ENCODE measurements at places on chromosomes 12 and 14.

- no peak for DNase-seq
Observed at GRCh38 chr14:31881531-31882310, 195.4 kb upstream of the ARHGAP5 start.

DNA sequence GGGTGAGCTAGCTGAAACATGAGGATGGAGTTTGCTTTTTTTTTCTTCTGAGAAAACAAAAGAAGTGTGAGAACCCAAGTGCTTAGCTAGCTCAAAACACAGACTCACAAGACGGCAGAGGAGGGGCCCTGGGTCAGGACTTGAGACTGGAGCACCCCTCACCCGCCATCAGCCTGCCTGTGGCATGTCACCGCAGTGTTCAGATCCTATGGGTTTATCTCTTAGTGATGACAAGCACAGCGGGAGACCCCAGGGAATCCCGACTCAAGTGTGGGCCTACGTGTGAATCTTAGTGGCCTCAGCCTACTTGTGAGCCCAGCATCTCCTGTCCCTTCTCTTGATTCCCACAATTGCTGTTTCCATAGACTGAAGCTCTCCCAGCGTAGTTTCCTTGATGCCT is 22.9 kb downstream of the DYRK4 start:
- no peak for DNase-seq

GRCh38 chr14:75476274-75476995 is 45.8 kb upstream of the BATF start:
- no peak for DNase-seq

DNA sequence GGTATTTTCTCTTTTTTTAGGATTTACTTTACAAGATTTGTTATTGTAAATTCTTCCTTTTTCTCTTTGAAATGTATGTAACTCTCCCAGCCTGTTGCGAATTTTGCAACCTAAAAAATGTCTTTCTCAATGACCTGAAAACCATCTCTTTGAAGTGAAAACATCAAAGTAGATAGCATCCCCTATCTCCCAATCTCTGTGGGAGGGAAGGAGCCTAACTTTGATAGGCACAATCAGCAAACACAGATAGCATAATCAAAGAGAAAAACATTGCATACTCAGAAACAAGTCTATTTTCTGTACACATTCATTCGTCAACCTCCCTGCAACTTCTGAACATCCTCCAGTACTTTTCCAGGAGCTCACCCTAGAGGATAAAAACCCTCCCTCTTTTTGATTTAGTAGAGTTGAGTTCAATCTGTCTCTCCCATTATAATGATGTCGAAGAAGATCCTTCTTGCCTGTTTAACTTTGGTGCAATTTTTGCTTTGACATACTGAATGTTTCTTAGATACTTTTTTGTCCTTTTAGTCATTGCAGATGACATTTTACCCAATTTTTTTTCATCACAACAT is 849.2 kb upstream of the LRFN5 start:
- no peak for DNase-seq

- peak; percentile 75 for DNase-seq
Observed at GRCh38 chr12:13864081-13864673, 117.2 kb downstream of the GRIN2B start.

DNA sequence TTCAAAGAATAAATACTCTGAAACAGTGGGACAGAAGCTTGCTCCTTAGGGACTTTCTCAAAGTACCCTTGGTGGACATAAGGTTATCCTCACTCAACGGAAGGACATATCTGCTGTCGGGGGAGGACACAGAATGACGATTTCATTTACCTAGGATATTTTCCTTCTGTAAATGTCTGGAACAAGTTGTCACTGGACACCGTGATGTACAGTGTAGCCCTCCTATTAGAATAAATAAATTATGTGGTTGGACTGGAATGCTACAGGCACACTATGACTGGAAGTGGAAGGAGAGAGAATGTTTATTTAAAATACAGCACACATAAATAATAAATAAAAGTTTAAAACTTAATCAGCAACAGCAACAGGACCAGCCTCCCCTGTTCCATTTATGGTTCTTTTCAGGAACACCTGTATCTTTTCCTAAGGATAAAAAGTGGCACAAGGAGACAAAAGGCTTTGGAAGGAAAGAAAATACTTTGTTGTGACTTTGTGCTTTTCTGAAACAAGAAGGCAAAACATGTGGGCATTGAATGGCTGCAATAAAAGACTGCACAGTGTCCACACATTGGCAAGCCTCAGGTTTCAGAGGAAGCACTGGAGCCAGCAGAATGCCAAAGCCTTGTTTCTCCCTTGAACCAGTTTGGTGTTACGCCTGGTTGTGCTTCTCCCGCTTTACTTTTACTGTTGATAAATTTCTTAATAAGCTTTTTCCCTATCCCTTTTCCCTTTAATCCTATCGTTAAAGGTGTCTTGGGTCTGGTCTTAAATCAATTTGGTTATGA is 36.8 kb downstream of the FGD4 start:
- DNase-seq = no peak

- peak; percentile 86 for DNase-seq
Observed at GRCh38 chr12:50039151-50039835, 14.0 kb upstream of the RACGAP1 start.

DNA sequence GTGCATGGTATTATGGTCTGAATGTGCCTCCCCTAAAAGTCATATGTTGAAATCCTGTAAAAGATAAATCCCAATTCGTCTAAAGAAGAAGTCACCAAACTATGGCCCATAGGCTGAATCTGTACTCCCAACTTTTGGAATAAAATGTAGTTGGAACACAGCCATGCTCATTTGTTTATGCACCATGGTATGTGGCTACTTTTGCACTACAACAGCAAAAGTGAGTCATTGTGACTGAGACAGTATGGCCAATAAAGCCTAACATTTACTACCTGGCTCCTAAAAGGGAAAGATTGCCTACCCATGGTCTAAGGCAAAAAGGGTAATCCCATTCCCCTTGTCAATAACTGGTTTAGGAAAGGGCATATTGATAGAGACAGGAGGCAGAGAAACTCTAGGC is 101.8 kb downstream of the LRIG3 start:
- DNase-seq = no peak

DNA sequence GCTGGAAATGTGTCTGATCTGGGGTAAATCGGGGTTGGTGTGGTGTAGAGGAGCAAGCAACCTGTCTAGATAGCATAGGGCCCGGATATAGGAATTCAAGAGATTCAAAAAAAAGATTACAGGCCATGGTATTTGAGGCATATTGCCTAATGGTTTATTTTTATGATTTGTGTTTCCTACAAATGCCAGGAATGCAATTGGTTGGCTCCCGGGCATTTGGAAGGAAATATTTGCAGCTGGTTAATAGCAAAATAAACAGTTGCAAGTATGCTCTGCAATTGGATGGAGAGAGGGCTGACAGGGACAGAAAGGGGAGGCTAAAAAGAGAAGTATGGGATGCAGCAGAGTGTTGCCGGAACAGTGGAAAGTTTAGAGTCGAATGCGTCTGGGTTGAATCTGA is 315.6 kb upstream of the ATP2B1 start:
- DNase-seq = no peak

DNA sequence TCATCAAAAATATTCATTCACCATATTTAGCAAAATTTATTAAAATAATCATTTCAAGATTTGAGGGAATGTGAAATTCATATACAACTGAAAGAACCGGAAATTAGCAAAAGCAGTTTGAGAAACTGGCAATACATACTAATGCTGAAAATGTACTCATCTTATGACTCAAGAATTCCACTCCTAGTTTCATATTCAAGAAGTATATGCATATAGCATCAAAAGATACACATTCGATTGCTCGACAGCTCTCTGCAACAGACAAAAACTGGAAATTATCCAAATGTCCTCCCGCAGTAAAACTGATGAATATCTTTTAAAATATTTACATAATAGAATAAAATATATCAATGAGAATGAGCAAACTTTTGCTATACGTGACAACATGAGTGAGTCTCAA is 189.2 kb upstream of the MGAT4C start:
- DNase-seq = no peak

DNA sequence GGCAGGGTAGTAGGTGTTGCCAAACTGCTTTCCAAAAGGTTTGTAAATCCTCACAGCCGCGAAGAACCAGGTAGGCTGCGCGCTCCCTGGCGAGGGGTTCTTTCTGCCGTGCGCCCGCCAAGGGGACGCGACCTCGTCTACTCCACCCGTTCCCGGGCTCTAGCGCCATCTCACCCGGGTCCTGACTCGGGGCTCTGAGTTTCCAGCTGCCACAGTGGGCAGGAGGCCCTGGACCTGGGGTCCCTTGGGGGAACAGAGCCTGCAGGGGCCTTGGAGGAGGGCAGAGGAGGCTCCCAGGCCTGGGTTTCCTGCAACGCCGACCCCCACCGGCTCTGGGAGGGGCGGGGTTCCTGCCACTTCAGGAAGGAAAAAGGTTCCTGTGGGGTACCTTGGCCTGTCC is 706 bp downstream of the ANHX start:
- DNase-seq = no peak

DNA sequence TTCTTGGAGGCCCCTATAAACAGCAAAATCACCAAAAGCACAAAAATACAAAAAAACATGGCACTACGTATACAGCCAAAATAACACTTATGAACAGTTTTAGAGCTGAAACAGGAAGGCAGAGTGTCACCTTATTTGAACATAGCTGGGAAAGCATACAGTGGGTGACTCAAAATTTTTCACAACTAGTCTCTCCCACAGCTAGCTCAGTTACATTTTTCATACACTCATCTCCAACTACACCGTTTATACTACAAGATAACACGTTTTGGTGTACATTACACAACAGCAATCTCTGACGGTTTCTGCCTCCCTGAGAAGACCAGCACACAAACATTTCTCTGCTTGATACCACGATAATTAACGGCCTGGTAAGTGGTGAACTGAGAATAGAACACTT is 2.9 kb downstream of the RAD52 start:
- peak; percentile 26 for DNase-seq

DNA sequence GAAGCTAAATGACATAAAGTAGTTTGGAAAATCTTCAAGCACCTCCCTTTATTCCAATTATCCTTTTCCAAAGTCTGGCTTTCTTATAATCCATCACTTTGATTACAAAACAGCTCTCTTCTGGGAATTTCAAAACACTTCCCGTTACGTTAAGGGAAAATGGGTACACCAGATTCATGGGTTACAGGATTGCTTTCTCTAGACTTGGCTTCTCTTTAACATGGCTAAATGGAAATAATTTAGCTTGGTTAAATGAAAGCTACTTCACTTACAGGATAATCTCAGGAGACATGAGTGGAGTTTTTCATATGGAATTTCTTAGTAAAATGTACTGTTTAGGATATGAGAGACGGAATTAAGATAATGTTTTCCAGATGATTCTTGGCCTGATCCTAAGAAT is 14.7 kb downstream of the GSTZ1 start:
- DNase-seq = no peak

DNA sequence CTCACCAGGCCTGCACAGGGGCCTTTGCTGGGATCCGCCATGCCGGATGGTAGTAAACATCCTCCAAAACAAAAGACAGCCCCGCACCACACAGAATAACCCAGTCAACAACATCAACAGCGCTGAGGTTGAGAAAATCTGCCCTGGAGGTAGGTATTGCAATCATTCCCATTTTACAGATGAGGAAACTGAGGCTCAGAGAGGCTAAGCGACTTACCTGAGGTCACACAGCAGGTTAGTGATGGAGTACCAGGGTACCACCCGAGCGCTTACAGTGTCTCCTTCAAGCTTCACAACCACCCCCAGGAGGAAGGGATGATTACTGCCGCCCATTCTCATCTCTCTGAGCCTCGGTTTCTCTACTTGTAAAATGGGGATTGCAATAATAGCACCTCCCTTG is 14.9 kb downstream of the TRPV4 start:
- no peak for DNase-seq

DNA sequence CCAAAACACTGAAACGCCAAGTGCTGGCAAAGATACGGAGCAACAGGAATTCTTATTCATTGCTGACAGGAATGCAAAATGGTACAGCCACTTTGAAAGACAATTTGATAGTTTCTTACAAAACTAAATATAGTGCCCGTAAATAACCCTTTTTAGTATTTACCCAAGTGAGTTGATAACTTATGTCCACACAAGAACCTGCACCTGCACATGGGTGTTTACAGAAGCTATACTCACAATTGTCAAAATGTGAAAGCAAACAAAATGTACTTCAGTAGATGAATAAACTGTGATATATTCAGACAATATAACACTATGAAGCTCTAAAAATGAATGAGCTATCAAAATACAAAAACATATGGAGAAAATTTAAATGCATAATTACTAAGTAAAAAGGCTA is 86.6 kb downstream of the ATXN7L3B start:
- no peak for DNase-seq

- DNase-seq = no peak
Observed at GRCh38 chr14:73977896-73978295, 27.8 kb downstream of the COQ6 start.

DNA sequence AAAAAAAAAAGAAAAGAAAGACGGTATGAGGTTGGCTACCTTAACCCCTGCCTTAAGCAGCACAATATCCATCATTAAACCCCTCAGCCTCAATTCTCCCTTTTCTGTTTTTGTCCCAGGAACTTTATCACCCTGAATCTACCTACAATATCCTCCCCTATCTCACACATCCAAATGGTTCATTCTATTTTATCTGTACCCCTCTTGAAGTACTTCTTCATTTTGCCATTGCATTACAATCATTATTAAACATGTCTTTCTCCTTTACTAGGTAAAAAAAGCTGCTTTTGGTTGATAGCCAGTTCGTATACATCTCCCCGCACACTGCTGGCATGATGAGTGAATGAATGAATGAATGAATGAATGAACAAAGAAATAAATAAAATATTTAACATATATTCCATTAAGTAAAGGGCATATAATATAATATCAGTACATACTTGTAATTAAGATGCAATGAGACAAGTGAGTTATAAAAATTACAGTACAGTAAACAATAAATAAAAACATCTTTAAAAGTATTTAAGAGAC is 364 bp upstream of the GPR65 start:
- peak; percentile 45 for DNase-seq

GRCh38 chr14:77407158-77407557 is 16.2 kb downstream of the NOXRED1 start:
- peak; percentile 45 for DNase-seq

DNA sequence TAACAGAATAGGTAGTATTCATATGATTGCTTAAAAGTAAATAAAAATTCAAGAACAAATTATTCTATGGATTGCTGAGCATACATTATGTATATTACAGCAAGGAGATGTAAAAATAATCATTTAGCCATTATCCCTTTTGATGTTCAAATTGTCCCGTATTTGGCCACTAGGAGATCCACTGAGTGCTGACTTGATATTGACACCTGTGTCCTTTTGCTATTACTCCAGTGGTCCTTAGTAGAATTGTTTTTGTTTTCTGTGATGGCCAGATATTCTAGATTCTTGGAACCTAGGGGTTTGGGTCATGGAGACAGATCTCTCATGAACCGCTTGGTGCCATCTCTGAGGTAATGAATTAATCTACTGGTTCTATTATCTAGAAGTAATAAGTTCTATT is 16.8 kb downstream of the ERO1A start:
- DNase-seq = no peak

DNA sequence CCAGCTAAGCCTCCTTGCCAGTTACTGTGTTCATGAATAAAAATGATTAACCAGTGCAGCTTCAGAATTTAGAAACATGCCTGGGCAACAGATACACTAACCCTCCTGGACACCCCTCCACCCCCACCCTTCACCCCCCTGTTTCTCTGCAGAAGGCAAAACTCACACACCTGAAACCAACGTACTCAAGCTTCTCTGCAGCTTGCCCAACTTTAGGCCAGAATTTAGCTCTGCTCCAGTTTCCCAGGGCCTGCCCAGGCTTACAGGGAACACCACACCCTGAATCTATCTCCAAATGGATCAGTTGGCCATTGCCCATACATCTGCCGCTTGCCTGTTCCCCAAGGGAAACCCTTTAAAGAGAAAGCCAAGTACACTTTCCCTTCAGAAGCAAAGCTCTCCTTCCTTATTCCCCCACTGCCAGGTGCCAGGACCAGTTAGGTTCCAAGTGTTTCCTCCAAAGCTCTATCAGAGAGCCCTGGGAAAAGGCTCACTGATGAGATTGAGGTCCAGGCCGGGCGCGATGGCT is 1.8 kb upstream of the SPPL3 start:
- no peak for DNase-seq

Measured in inflammatory macrophage (primary cell).